Stimulated activated CD8-positive, alpha-beta memory T cell treated with anti-CD3 and anti-CD28 coated beads, Interleukin-15, amount 100 ng/mL, for 48 hours (primary cell): ENCODE measurements at places on chromosomes 3 and 15.

- no peak for DNase-seq
These were observed 74.7 kb downstream of the BTD start for GRCh38 chr3:15676259-15676658.

GRCh38 chr3:169148448-169149348 lies 514.8 kb downstream of the MECOM start:
- DNase-seq, result no peak

GRCh38 chr3:20103731-20104130 lies 63.5 kb downstream of the KAT2B start:
- no peak for DNase-seq

- no peak for DNase-seq
These were observed 117.9 kb upstream of the PHLDB2 start for GRCh38 chr3:111741181-111741580.

DNA sequence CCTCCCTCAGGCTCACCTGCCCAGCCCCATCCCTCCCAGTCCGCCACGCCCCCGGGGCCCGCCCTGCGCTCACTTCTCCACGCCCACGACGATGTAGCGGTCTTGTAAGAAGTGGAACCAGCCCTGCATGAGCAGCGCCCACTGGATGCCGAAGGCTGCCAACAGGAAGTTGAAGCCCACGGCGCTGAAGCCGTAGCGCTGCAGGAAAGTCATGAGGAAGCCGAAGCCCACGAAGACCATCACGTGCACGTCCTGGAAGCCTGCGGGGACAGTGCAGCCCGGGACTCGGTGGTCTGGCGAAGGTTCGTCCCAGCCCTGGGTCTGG lies 9.7 kb downstream of the RHCG start:
- peak; percentile 22 for DNase-seq

GRCh38 chr3:166011771-166012170 lies 174.5 kb upstream of the BCHE start:
- DNase-seq, result no peak

- no peak for DNase-seq
These were observed 160.5 kb upstream of the CHRNA7 start for GRCh38 chr15:31869686-31870307.

- no peak for DNase-seq
These were observed 44.5 kb downstream of the GBE1 start for GRCh38 chr3:81716870-81717509.

- no peak for DNase-seq
These were observed 69.5 kb upstream of the TUSC7 start for GRCh38 chr3:116640109-116640508.

- DNase-seq, result no peak
These were observed 1.2 kb downstream of the IGDCC4 start for GRCh38 chr15:65421360-65422215.

DNA sequence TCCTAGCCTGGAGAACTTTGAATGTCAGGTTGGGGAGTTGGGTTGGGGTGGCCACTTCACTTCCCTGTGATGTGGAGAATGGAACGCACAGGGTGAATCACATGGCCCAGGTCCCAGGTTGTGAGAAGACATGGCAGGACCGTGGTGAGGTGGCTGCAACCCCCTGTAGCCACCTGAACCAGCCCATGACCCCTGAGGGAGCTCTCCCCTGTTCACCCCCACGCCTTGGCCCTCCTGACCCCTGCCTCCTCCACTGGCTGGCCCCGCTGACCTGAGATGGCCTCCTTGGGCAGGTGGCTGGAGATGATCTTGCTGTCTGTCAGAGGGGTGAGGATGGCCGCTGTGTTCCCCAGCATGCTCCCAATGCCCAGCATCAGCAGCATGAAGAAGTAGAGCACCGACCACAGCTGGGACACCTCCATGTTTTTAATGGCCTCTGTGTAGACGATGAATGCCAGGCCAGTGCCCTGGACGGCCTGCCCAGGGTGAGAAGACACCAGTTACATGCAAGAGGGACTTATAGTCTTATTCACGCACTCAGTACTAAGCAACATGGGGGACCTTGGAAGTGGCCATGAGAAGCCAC lies 31.0 kb downstream of the SLC6A20 start:
- no peak for DNase-seq

- no peak for DNase-seq
These were observed 48.8 kb downstream of the BLM start for GRCh38 chr15:90765966-90766365.

DNA sequence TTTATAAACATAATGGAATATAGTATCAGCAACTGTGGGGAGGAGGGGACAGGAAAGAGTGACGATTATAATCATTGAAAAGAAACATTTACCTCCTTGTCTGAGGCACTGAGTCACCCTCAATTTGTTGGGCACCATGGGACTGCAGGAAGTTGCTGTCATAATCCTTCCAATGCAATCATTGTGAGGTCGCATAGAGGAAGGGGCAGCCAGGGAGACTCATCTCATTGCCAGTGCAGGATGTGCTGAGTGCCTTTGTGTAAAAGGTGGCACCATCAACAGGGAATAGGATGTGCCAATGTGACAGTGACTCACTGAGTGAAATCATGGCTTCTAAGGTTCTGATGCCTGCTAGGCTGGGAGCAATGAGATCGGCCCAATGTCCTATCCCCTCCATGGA lies 300.4 kb upstream of the ADAMTS9 start:
- no peak for DNase-seq

GRCh38 chr3:9916734-9917680 lies at the start of gene IL17RC:
Gene IL17RC, plus strand, starts transcription at chr3:9917098. Its CDS starts 218 bp downstream, at chr3:9917316.
- DNase-seq, result peak; percentile 32

GRCh38 chr15:23570486-23570885 lies 5.0 kb downstream of the MKRN3 start:
- no peak for DNase-seq

- DNase-seq, result no peak
These were observed 8.4 kb downstream of the MORC1 start for GRCh38 chr3:109109574-109109973.

DNA sequence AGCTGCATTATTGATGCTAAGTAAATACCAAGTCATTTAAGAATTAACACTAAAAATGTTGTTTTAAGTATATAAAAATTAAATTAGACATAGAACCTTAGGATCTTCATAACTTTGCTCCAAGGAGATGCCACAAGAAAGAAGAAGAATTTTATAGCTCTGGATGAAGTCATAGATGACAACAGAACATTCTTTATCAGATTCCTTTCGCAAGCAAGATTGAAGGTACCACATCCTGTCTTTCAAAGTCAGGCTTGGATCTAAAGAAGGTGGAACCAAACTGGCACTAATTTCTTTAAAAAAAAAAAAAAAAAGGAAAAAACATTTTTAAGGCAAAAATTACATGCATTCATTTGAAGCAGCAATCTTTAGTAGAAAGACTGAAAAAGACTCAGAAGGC lies 62.5 kb downstream of the POLQ start:
- DNase-seq, result no peak

GRCh38 chr3:105944276-105944675 lies 75.5 kb upstream of the CBLB start:
- no peak for DNase-seq

- DNase-seq, result no peak
These were observed 89.4 kb downstream of the RFTN1 start for GRCh38 chr3:16423947-16424673.
